Stimulated activated CD4-positive, alpha-beta T cell treated with anti-CD3 and anti-CD28 coated beads, Interleukin-15, amount 100 ng/mL, for 1 hour (primary cell): ENCODE measurements at places on chromosomes 16 and 17.

GRCh38 chr16:54545854-54546511, 259.4 kb upstream of the IRX3 start:
- no peak for DNase-seq

- DNase-seq = no peak
Observed at GRCh38 chr16:24844101-24845030, 1.4 kb upstream of the SLC5A11 start.

- no peak for DNase-seq
Observed at GRCh38 chr16:72210555-72210954, 38.6 kb upstream of the PMFBP1 start.

GRCh38 chr16:65781363-65781762, 585.1 kb upstream of the CDH5 start:
- DNase-seq = no peak

DNA sequence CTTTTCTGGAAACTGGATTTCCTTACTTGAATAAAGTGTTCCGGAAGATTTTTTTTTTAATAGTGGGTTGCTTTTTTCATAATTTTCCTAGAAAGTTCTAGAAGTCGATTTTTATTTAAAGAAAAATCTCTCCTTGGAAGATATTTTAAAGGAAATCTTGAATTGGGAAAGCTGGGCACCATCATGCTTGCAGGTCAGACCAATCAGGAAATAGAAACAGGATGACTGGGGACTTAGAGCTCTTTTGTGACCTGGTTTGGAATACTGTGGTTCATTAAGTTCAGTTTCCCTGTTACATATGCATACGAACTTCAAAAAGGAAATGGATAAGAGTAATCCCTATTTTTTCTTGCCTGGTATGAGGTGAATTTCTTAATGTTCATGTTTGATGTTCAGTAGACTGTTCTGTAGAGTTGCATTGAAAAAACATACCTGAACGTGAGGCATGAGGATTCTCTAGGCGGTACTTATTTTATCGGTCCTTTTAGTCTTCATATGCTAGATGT, 1.2 kb downstream of the NFATC3 start:
- no peak for DNase-seq

DNA sequence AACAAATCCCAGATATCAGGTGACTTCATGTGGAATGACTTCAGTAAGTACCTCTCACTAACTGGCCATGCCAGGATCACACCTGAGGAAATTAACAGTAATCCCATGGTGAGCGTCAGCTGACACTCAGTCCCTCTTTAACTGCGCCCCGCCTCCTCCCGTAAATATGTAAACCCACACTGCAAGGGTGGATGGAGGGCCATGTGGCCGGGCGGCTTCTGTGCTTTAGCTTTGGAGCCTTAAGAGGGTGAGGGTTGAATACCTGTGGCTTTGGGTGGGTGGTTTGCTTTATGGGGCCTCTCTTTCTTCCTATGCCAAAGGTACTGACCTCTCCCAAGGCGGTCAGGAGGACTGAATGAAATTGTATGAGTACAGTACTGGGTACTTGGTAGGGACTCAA, 141.7 kb downstream of the MRM1 start:
- no peak for DNase-seq

- no peak for DNase-seq
Observed at GRCh38 chr17:66831383-66832210, 3.3 kb upstream of the CACNG5 start.

- DNase-seq = no peak
Observed at GRCh38 chr16:2912330-2913199, 834 bp downstream of the FLYWCH1 start.

- no peak for DNase-seq
Observed at GRCh38 chr17:82883419-82884031, 43.7 kb upstream of the ZNF750 start.

DNA sequence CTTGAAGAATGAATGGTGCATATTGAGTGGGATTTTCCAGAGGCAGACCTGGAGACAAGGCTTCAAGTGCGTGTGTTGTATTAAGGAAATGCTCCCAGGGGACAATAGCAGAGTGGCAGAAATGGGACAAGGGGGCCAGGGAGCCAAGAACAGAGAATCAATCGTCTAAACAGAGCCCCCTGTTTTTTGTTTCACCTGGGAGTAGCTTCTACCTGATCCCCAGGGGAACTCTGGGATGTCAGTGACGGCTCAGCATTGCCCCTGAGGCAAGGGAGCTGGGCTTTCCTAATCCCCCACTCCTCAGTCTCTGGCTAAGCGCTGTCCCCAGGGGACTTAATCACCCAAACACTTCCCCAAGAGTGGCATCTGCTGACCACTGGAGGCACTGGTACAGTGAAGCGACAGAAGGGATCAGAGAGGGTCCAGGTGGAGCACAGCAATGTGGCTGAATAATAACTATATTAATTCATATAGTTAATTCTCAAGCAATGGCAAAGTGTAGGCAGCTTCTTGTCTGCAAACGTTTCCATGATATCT, 35.7 kb upstream of the C16orf78 start:
- no peak for DNase-seq

- DNase-seq = no peak
Observed at GRCh38 chr16:74556375-74556922, 50.5 kb downstream of the GLG1 start.

DNA sequence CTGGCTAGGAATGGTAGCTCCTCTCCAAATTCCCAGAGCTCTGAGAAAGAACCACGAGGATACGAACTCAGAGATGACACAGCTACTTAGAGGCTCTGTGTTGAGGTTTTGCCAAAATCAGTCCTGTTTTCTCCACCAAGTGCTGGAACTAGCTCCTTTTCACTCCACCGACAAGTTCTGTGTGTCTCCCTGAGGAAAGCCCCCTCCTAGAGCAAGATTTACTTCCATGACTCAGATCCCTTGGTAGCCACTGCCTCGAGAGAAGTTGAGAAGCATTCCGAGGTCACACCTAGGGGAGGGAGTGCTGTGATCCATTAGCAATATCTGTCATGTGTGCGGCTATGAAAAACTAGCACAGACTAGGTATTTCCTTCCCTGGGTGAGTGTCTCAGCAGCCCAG, 30.6 kb downstream of the IL21R start:
- no peak for DNase-seq

GRCh38 chr16:51031598-51031997, 119.5 kb downstream of the SALL1 start:
- no peak for DNase-seq

DNA sequence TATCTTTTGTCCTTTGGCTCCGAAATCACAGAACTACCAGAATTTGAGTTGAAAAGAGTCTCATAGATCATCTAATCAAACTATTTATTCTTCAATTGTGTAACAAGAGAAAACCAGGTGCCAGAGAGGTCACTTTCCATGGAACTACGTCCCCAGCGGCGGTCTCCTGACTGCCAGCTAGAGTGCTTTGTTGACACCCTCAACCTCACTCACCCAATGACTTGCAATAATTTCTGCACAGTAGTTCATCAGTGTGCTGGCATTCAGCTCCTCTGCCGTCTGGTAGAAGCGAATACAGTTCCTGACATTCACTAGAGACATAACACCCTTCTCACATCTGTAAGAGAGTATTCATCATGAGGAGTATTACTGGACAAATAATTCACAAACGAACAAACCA, 54.2 kb downstream of the ANKFY1 start:
- no peak for DNase-seq

GRCh38 chr17:17417718-17418181, 59.0 kb upstream of the MED9 start:
- no peak for DNase-seq

- DNase-seq = no peak
Observed at GRCh38 chr17:6661464-6661848, 9.9 kb downstream of the C17orf100 start.

DNA sequence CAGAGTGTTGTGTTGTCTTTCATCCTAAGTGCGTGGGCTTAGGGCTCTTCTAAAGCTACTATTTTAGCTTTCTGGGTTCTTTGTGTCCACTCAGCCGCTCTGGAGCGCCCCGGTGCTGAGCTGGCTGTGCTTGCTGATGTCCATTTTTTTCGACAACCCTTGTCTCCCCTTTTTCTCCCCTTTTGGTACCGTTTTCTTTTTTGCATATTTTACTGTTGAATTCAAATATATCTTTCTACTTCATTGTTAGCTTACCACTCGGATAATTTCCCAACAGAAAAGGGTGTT, 1.2 kb downstream of the SRRM2 start:
- no peak for DNase-seq

DNA sequence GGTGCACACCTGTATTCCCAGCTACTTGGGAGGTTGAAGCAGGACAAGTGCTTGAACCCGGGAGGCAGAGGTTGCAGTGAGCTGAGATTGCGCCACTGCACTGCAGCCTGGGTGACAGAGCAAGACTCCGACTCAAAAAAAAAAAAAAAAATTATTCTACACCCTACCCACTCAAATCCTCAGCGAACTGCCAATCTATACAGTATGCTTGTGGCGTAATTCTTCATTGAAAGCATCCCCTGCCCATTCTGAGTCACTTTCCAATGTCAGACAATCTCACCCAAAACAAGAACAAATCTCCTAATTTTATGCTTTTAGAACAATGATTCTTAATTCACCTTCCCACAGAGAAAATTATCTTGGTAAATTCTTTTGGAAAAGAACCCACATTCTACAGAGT, 12.0 kb downstream of the AMFR start:
- no peak for DNase-seq

- no peak for DNase-seq
Observed at GRCh38 chr16:11253995-11254912, 1.8 kb downstream of the SOCS1 start.

- no peak for DNase-seq
Observed at GRCh38 chr16:19804538-19805323, 79.9 kb downstream of the GPRC5B start.

- DNase-seq = no peak
Observed at GRCh38 chr17:80243526-80244433, 16.9 kb upstream of the RNF213 start.

- no peak for DNase-seq
Observed at GRCh38 chr17:66230922-66231591, 1.8 kb upstream of the APOH start.

- DNase-seq = no peak
Observed at GRCh38 chr16:9012848-9013507, 49.3 kb upstream of the USP7 start.

DNA sequence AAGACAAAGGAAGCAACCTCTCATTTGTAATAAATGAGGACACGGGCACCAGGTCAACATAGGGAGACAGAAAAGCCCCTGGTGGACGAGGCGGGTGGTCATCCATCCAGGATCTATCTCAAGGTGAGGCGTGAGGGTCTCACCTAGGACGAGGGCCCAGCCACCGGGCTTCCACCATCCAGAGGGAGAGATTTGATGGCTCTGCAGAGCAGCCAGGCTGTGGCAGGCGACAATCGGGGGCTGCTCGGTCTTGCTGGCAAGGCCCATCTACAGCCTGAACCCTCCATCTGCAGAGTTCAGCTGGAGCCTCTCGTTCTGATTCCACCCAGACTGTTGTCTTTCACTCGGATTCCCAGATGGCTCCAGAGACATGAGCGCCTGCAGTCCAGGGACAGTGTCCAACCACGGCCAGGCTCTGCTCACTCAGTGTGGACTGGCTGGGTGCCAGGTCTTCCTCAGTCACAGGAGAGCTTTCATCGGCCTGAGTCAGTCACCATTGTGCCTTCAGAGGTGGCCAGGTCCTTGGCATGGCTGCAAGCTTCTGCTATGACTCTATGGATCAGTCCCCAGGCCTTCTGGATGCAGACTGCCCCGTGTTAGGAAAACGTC, 5.9 kb downstream of the LITAFD start:
- DNase-seq = no peak

DNA sequence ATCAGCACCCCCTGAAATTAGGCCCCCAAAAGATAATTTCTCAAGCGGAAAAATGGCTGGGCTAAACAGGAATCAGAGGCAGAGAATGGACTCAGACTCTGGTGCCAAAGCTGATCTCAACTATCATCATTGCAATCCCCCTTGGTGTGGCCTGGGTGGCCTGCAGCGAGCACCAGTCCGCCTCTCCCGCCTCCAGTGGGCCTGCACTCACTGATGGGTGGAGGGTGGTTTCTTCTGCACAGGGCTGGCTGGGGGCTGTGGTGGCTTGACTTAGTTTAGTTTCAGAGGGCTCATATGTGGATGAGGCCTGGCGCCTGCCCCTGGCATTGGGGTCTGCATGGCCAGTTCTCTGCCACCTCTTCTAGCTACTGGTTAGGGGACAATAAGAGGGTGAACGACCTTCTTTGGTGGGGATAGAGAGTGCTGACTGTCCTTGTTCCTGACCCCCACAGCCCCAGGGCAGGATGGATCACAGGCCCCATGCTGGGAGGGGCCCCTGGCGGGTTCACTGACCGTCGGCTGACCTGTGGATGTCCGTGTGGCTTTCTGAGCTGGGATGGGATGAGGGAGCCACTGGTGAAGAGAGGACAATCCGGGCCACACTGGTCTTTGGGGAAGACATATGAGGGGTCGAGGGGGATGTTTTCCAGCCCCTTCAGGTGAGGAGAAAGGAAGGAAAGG, 62.7 kb downstream of the SNX20 start:
- no peak for DNase-seq

DNA sequence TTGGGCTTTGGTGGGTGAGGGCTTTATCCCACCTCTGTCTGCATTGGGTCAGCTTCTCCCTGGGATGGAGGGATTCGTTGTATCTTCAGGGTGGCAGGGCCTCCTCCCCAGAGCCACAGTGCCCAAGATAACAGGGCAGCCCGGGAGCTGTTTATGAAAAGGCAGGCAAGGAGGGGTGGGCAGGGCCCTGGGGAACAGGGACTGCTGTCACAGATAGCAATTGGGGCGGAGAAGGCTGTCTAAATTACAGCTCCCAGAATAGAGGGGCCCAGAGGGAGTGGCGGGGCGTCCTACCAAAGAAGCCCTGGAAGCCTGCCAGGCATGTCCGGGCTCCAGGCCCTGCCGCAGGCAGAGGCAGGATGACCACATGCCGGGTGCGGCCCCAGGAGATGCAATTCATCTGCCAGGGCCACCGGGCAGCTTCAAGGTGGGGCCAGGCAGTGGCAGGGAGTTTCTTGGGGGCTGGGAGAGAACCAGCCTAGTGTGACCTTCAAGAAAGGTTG, 18.8 kb upstream of the PHOSPHO1 start:
- DNase-seq = no peak

GRCh38 chr17:1961189-1961588, 63.9 kb downstream of the RTN4RL1 start:
- DNase-seq = no peak

DNA sequence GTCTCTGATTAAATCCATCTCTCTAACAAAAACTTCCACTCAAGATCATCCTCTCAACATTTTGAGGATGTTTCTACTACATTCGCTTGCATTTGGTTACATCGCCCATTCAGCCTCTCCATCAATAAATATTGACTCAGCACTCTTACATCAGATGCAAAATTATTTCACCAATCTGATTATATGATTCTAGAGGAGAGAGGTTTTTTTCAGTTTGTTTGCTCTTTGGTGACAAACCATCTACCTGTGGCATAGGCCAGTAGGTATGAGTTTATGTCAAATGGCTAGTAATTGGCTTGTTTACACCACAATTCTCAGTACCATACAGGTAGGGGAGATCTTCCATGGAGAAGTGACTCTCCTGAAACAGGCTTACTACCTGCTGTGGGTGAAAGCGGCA, 52.3 kb downstream of the TOX3 start:
- no peak for DNase-seq
